Stimulated activated CD4-positive, alpha-beta T cell treated with anti-CD3 and anti-CD28 coated beads, Interleukin-1b, Interleukin-23, amount 100 ng/mL, for 1 hour (primary cell): ENCODE measurements at places on chromosomes 7 and 10.

- DNase-seq, result no peak
Observed at GRCh38 chr10:111543854-111544253, 467.0 kb downstream of the ADRA2A start.

DNA sequence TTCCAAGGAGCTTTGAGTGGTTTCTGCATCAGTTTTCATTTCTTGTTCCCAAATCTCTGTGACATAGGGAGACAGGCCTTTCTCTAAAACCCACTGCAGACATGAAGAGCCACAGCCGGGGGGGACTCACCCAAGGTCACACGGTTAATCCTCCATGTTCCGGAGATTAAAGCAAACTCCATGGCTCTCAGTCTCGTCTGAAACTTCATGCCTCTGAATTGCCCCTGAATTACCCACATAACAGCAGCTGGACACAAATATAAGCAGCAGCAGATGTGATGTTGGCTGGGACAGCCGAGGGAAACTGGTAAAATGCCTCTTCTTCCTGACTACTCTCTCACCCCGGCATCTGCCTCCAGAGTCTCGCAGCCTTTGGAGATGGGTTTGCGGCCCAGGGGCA is 402.2 kb downstream of the DNAJB6 start:
- no peak for DNase-seq

- DNase-seq, result no peak
Observed at GRCh38 chr7:4124556-4125477, 557.3 kb upstream of the FOXK1 start.

DNA sequence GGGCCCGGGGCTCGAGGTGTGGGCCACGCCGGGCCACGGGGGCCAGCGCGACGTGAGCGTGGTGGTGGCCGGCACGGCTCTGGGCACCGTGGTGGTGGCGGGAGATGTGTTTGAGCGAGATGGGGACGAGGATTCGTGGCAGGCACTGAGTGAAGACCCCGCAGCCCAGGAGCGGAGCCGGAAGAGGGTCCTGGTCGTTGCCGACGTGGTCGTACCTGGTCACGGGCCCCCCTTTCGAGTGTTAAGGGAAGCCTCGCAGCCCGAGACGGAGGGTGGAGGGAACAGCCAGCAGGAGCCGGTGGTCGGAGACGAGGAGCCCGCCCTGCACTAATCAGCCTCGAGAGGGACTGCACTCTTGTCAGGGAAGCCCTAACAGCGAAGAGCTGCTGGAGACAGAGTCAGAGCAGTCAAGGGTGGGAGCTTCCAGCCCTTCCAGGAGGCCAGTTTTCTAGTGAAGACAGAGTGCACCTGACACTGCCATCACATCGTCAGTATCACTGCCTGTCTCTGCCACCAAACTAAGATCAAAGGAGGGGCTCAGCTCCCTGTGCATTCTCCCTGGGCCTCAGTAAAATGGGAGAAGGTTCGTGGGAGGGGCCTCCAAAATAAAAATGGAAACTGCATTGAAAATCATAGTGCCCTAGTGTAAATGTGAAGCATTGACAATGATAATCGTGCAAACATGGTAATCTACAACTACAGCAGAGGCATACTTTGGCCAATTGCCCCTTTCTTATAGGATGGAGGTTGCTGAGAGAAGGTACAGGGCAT is 1.3 kb downstream of the MBLAC1 start:
- DNase-seq, result no peak

- no peak for DNase-seq
Observed at GRCh38 chr7:45591101-45591906, 17.1 kb downstream of the ADCY1 start.

- DNase-seq, result no peak
Observed at GRCh38 chr10:4448030-4448429, 378.0 kb upstream of the AKR1E2 start.

DNA sequence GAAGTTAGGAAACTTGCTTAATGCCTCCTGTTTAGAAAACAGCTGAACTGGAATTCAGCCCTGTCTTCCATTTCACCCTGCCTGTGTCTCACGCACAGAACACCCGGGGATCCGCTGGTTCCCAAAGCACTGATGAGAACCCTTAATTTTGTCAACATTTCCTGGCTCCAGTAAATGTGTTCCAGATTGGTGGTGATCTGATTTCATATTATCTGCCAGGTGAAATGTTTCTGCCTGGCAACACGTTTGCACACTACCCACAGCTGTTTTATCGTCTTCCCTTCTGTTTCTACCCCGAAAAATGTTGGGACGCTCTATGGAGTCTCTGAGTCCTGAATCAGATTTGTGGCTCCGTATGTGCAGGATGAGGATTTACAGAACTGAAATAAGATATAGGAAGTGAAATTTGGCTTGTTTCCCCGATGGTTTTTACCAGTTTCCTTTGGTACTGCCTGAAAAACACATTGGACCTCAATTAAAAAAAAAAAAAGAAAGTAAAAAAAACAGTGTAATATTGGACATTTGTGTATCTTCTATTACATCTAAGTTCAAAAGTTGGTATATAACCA is 29.0 kb downstream of the MRC1 start:
- no peak for DNase-seq

GRCh38 chr10:3111621-3112163 is 44.3 kb downstream of the PFKP start:
- DNase-seq, result no peak

DNA sequence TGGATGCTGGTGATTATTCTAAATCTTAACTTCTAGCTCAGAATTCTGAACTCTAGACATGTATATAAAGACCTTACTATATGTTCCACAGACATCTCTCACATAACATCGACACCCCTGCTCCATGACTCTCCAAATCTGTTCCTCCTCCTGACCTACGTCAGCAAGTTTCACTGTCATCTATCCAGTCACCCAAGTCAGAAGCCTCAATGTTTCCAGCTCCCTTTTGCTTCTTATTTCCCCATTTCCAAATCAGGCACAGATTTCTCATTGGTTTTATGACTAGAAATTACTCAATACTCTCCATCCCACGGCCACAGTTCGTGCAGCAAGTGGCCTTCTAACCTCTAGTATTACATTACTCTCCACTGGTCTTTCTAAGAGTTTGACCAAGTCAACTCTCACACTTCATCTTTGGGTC is 28.5 kb downstream of the EPC1 start:
- no peak for DNase-seq

- DNase-seq, result no peak
Observed at GRCh38 chr7:121633186-121633585, 237.1 kb upstream of the FAM3C start.

GRCh38 chr7:73932364-73932763 is 71.4 kb downstream of the TMEM270 start:
- no peak for DNase-seq

DNA sequence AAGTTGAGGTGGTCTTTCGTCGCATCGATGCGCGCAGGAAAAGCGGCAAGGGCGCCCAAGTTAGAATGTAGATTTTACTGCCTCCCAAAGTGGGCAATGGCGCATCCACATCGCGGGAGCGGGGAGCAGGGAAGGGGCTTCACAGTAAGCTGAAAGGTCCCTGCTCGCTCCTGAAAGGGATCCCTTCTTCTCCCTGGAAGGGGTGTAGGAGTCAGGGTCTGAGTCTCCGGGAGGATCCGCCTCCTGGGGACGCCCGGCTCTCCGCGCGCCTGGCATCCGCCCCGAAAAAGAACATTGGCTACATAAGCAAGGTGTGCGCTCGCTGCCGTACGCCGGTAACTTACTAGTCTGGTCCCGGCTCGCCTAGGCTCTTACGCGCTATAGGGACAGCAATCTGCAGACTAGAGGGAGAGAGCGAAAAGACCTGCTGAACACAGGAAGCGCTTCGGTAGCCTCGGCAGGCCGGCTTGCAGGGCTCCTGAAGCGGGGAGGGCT is 804 bp downstream of the UNC5B start:
- no peak for DNase-seq

DNA sequence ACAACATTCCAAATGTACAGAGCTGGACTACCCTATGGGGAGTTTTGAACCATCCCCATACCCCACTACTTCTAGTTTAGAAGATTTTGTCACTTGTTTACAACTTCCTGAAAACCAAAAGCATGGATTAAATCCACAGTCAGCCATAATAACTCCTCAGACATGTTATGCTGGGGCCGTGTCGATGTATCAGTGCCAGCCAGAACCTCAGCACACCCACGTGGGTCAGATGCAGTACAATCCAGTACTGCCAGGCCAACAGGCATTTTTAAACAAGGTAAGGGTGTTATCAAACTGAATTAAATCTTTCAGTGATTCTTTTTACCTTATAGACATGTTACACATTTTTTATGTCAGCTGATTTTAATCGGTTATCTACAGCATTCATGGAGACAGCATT is 41.5 kb downstream of the AHR start:
- DNase-seq, result no peak

- DNase-seq, result no peak
Observed at GRCh38 chr10:109427411-109427810, 495.9 kb downstream of the XPNPEP1 start.

DNA sequence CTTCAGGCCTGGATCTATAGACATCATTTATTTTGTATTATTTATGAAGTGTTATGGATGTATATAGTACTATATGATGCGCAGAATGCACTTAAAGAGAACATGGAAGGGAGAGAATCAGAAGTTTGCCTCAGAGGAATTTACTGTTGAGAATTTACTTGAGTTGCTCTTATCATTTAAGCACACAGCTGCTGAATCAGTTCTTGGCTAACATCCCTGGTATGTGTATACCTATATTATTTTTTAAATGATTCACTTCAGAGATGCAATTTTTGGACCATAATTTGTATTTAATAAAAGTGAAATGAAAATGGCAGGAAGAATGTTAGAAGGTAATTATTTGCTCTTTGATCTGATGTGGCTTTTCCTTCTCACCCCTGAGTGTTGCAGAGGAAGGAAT is 191.6 kb downstream of the BICC1 start:
- no peak for DNase-seq

DNA sequence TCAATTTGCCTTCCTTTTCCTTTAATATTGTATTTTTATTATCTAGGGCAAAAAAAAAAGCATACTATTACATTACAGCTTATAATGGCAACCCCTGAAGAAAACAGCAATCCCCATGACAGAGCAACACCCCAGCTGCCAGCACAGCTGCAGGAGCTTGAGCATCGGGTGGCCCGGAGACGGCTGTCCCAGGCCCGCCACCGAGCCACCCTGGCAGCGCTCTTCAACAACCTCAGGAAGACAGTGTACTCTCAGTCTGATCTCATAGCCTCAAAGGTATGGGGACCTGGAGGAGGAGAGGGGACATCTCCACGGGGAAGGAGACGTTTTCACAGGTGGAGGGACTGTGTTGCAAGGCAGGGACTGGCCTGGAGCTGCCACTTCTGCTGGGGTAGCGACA is 6.8 kb downstream of the STRA8 start:
- DNase-seq, result no peak

- no peak for DNase-seq
Observed at GRCh38 chr7:69738396-69738951, 140.2 kb downstream of the AUTS2 start.

DNA sequence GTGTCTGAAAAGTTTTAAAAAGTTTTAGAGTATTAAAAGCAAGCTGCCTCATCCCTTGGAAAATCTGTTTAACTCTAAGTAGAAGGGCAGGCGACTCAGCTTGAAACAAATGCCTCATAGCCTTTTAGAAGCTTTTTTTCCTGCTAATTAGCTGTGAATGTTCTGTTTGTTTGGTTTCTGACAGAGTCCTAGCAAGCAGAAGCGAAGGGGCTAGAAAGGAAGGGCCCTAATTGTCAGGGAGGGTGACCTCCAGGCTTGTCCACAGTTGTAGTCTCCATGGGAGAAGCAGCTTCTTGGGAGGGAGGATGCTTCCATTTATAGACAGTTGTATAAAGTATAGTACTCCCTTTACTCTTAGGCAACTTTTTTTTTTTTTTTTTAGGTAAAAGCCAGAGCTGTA is 90.9 kb downstream of the DNAJC1 start:
- no peak for DNase-seq

- no peak for DNase-seq
Observed at GRCh38 chr10:97566336-97566996, 6.1 kb upstream of the ANKRD2 start.

GRCh38 chr10:93222211-93222754 is 148.6 kb downstream of the CYP26A1 start:
- DNase-seq, result no peak

DNA sequence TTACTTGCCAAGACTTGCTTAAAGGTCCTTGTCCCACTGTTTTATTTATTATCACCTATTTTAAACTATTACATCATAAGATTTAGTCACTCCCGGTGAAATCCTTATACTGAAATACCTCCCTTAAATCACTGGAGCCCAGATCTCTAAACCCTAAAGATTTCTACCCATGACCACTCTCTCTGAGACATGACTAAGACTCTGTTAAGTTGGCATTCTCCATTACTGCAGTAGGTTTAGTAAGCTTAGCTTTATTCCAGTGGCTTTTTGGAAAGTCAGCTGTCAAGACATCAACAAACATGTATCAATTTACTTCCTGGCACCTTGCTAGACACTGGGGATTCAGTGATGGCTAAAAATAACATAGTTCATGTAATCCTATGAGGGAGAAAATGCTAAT is 874.2 kb downstream of the KCNMA1 start:
- DNase-seq, result no peak

DNA sequence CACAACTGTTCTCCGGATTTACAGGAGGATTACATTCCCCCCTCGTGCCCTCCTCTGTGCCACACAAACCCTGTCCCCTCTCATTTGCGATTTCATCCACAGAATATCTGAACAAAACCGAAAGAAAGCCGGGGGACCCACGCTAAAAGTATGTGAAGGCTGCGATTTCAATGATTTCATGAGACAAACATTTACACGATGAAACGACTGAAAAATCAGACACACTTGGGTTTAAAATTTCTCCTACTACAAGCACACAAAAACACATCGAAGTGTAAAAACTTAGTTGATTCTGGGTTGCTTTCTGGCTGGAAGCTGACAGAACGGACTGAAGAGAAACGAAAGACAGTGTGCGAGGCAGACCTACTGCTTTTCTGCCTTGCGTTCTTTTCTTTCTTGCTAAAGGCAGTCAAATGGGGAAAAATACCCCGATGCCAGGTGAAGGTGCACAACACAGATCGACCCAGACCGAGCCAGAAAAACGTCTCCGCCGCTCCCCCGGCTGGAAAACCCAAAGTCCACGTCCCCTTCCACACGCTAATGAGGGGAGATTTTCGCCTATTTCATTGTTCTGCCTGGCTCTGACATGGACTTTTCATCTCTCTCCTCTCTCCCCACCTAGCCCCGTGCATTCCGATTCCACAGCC is 1.2 kb downstream of the HIPK2 start:
- DNase-seq, result no peak

- DNase-seq, result no peak
Observed at GRCh38 chr7:125358551-125359167, 429.0 kb upstream of the POT1 start.

DNA sequence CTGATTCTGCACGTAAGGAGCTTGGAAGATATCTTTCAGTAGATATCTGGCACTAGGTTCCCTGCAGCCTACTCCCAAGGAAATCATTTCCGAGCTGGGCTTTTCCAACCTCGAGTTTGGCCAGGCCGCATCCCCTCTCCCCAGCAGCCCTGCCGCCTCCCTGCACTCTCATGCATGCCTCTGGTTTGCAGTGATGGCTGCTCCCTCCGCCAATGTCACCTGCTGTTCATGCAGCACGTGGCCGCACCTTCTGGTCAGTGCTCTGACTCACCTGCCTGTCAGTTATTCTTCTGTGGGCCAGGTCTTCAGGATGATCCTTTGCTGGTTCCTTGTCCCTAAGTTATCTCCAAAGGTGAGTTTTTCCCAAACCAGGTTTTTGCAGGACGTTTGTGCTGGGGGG is 50.6 kb upstream of the RASGEF1A start:
- no peak for DNase-seq

GRCh38 chr10:93718937-93719725 is 16.7 kb upstream of the FRA10AC1 start:
- DNase-seq, result no peak

GRCh38 chr7:13333371-13333770 is 645.9 kb downstream of the ARL4A start:
- DNase-seq, result no peak

GRCh38 chr10:12590675-12591659 is 241.6 kb downstream of the CAMK1D start:
- DNase-seq, result no peak
